ENCODE measurements at places on chromosomes 1 and 21.

- no peak for DNase-seq
These were observed 67.8 kb downstream of the ERG start for GRCh38 chr21:38430401-38430984.

GRCh38 chr1:234690872-234691271 is 80.9 kb upstream of the IRF2BP2 start:
- no peak for DNase-seq

DNA sequence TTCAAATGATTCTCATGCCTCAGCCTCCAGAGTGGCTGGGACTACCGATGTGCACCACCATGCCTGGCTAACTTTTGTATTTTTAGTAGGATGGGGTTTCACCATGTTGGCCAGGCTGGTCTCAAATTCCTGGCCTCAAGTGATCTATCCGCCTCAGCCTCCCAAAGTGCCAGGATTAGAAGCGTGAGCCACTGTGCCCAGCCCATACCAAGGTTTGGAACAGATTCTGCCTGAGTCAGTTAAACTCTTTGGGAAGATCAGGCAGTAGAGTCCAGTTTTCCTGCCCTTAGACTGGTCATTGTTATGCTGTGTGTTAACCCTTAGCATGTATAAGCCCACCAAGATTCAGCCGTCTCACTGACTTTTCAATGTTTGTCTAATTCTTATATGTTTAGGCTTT is 48.3 kb upstream of the LYPLAL1 start:
- DNase-seq: no peak

- DNase-seq: no peak
These were observed 261.6 kb downstream of the CAMTA1 start for GRCh38 chr1:7046891-7047290.

- no peak for DNase-seq
These were observed 49.5 kb downstream of the NRDC start for GRCh38 chr1:51829058-51829457.

- DNase-seq: no peak
These were observed 126.2 kb downstream of the NRDC start for GRCh38 chr1:51752073-51752948.

- no peak for DNase-seq
These were observed 63.0 kb downstream of the B3GALNT2 start for GRCh38 chr1:235441159-235441685.

GRCh38 chr21:29638761-29639327 is 301.0 kb downstream of the GRIK1 start:
- DNase-seq: no peak

- no peak for DNase-seq
These were observed 509.3 kb upstream of the LRRC7 start for GRCh38 chr1:69058454-69058853.

- no peak for DNase-seq
These were observed 180.1 kb downstream of the EDEM3 start for GRCh38 chr1:184574588-184574987.

DNA sequence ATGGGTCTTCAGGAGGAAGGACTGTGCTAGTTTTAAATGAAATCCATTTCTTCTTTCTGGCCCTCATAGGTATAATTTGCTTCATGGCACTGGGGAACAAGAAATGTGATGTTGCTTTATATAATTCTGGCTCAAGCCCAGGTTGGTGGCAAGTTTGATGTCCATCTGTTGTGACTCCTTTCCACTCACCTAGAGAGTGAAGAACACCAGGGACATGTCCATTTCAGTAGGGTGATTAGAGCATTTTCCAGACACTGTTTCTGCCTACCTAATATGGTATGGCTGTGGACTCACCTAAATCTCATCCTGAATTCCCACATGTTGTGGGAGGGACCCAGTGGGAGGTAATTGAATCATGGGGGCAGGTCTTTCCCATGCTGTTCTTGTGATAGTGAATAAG is 278.1 kb downstream of the LMX1A start:
- no peak for DNase-seq

DNA sequence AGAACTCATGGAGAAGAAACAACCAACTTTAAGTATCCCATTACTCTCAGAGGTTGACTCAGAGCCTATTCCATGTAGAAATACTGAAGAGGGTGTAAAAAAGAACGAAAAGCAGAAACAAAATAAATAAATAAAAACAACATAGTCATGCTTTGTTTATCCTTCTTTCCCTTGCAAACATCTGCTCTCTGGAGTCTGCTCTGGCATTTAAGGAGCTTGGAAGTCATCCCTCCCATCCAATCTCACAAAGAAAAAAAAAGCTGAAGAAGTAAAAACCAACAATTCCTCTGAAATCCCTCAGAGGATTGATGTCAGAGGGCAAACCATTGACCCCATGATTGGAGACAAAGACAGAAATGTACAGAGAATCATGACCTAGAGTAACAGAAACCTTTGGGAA is 302.6 kb upstream of the GREM2 start:
- no peak for DNase-seq

- no peak for DNase-seq
These were observed 102.9 kb downstream of the PTPN14 start for GRCh38 chr1:214448536-214448935.

- no peak for DNase-seq
These were observed 153.4 kb downstream of the PIGK start for GRCh38 chr1:77065693-77066342.

GRCh38 chr1:75673399-75673798 is 51.1 kb upstream of the ACADM start:
- no peak for DNase-seq

DNA sequence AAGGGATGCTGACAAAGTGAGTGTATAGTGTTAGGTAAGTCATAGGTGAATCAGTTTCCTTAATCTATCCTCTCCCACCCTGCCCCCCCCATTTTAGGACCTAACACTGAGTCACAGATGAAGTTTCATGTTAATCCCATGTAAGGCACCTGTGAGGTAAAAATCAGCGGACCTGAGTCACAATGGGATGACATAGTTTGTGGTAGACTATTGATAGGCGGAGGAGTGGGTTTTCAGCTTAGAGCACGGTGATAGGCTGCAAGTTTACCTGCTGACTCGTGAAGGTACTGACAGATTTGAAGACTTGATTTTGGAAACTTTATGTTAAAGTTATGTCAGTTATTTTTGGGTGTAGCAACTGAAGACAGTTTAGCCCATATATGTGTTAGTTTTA is 1.7 kb downstream of the TOR1AIP1 start:
- peak; percentile 66 for DNase-seq

DNA sequence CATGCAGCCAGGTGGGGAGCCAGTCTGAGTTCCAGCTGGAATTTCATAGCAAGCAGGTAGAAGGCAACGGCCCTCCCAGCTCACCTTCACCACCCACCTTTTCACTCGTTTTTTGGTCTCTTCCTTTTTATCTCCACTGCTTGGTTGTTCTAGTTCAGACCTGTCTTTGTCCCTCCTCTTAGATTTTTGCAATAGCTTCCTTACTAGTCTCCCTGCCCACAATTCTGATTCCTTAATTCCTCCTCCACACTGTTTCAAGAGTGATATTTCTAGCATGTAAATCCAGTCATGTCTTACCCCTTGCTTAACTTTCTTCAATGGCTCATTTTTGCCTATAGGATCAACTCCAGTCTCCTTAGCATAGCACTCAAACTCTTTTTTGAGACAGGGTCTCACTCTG is 119.6 kb downstream of the TMEM53 start:
- DNase-seq: no peak

DNA sequence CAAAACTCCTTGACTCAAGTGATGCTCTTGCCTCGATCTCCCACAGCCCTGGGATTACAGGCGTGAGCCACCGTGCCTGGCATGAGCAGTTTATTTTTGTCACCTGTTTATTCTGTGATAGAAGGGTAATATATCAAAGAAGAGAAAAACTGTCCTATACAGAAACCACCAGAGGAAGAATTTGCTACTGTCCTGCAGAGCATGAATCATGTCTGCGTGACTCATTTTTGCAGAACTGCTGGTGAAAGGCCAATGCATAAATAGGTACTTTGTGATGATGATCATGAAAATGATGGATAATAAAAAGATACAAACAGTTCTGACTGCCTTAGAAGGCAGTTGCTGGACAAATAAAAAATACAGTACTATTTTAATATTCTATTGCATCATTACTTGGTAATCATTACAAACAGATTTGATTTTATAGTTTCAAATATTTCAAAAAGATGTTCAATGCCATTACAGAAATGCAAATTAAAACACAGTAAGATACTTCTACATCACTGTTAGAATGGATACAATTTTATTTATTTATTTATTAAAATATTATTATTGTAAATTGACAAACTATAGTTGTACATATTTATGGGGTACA is 26.5 kb downstream of the RIPPLY3 start:
- DNase-seq: peak; percentile 60

- no peak for DNase-seq
These were observed 37.5 kb downstream of the LGR6 start for GRCh38 chr1:202230939-202231645.

GRCh38 chr1:83682132-83682531 is 316.8 kb downstream of the TTLL7 start:
- no peak for DNase-seq

DNA sequence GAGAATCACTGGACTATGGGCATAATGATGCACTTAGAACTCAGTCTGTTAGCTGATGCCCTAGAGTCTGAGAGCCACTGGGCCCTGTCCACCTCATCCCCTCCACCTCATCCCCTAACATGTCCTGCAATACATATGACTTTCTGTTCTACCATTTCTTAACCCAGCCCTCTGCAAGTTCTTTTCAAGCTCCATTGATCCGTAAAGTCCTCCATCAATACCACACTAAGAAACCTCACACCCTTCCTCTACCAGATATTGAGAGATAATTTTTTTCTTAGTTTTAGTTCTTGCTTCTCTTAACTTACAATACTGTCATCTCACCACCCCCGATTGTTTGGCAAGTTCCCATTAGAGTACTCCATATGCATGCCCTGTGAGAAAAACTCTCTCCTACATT is 22.1 kb downstream of the FCRL4 start:
- no peak for DNase-seq

DNA sequence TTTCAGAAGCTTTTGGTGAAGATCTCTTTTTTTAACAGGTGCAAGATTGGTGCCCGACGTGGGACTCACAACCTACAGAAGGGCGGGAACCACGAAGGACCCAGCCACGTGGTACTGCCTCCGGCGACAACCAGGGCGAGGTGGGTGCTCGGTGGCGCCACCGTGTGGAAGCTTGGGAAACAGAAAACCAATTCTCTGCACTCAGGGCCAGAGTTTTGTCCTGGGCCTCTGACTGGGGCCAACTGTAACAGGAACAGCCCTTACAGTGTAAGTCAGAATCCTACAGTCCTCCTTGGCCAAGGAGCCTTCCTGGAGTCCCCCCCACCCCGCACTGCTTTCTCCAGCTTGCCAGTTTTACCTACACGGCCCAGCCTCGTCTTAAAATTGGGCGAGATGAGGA is 11.6 kb upstream of the S100A7A start:
- no peak for DNase-seq

DNA sequence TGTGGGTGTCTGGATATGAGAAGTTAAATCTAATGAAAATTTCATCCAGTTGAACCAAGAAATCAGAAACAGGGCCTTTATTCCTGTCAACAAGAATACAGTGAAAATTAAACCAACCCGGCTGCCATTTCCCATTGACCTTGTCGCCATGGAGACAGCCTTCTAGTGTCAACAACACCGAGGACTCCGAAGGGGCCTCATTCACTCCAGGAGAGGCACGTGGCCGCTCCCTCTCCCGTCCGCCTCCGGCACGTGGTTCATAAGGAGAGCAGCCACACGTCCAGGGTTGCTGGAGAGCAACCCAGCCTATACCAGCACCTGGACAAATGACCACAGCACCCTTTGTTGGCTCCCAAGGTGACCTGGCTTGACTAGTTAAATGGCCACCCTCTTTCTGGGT is 120.3 kb upstream of the VAMP3 start:
- DNase-seq: no peak

DNA sequence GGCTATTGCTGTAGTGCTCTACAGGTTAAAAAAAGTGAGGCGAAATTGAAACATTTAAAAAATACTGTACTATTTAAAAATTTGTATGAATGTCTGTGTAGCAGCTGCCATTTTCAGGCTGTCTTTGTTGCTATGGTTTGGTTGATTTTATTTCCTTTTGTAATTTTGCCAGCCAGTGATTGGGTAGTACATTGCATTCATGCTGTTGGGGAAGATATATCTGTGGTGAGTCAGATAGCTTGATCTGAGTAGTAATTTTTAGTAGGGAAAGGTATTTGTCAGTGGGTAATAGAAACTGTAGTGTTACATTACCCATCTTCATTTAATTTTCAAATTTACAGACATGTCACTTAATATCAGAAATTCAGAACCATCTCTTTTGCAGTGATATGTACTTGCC is 15.0 kb downstream of the NFIA start:
- DNase-seq: peak; percentile 67

DNA sequence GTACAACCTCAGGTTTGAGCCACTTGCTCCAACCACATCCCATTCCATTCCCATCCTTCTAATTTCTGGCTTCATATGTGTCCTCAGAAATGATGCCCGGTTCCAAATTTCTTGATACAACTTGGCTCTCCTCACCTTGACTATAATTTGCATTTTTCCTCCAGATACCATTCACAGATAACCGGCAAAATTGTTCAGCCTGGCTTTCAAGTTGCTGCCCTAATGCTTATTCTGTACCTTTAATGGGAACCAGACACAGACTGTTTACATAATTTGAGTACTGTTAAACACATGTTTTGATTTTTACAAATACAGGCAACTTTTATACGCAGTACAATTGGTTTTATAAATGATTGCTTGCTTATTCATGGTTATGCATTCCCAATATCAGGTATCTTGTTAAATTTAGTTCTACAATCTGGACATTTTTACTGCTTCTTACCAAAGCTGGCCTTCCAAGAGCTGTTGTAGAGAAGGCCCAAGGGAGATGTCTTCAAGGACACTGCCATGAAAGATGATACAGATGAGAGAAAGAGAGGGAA is 649.5 kb upstream of the CAMK1G start:
- no peak for DNase-seq

DNA sequence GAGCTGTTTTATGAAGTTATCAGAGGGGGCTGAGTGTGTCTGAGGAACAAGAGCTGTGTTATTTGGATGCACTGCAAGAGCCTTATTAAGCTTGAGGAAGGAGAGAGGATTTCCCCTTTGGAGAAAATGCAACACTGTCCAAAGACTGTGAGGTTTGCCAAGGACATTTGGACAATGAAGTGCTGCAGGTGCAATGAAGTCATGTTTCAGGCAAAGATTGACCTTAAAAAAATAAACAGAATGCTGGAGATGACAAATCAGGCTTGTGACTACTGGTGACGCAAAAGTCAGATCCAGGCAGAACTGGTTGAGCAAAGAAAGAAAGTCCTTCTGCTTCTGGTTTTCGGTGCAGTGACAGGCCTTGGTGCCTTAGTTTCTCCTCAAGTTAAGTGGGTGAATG is 125.2 kb upstream of the KIAA0040 start:
- no peak for DNase-seq

- no peak for DNase-seq
These were observed 48.9 kb downstream of the MORN1 start for GRCh38 chr1:2342384-2343022.

DNA sequence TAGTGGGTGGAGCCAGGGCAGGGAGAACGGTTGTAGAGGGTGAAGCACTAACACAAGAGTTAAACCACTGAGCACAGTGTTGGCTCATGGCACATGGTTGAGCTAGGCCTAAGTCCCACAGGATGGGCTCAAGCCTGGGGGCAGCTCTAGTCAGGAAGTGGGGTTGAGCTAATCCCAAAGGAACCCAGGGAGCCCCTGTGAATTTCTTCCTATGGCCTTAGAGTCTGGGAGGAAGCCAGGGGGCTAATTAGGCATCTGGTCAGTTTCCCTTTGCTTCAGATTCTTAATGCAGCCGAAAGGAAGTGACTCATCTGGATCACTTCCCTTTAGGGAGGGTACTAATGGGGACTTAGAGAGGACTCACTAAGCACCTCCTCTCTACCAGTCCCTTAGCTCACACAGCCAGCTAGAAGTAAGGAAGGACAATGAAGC is 10.1 kb downstream of the CFAP45 start:
- peak; percentile 96 for DNase-seq

Data from fibroblast of lung (primary cell).